ENCODE measurements at places on chromosomes 2 and 18. TPM values are rescaled to one million over a fixed set of nuclear protein-coding genes. Genes with fewer than 3 reads are reported as not detected.

KIF5C gene
- polyA plus RNA-seq, result 0.23 TPM

PTH2R gene
- polyA plus RNA-seq, result not detected

IL36RN gene
- not detected for polyA plus RNA-seq

ALPG gene
- not detected for polyA plus RNA-seq

CYP27A1 gene
- polyA plus RNA-seq, result 5.1 TPM

OTOF gene
- 0.03 TPM for polyA plus RNA-seq

EPHA4 gene
- 6.9 TPM for polyA plus RNA-seq

ASB18 gene
- polyA plus RNA-seq, result 6.2 TPM

DUSP28 gene
- polyA plus RNA-seq, result 3.6 TPM

ANKRD44 gene
- polyA plus RNA-seq, result 2.4 TPM

ADGRF3 gene
- 0.08 TPM for polyA plus RNA-seq

ALK gene
- not detected for polyA plus RNA-seq

FBXO48 gene
- 0.42 TPM for polyA plus RNA-seq

ELOA2 gene
- not detected for polyA plus RNA-seq

TBR1 gene
- not detected for polyA plus RNA-seq

ANTXR1 gene
- polyA plus RNA-seq, result 5.8 TPM

GLS gene
- polyA plus RNA-seq, result 30.6 TPM

BMP10 gene
- not detected for polyA plus RNA-seq

TEKT4 gene
- polyA plus RNA-seq, result not detected

ITGA4 gene
- 0.80 TPM for polyA plus RNA-seq

PNPT1 gene
- 17.5 TPM for polyA plus RNA-seq

ATP6V1B1 gene
- polyA plus RNA-seq, result 0.19 TPM

SLC14A1 gene
- polyA plus RNA-seq, result 7.1 TPM

CARF gene
- 2.3 TPM for polyA plus RNA-seq

RAB3GAP1 gene
- 16.7 TPM for polyA plus RNA-seq

B3GNT2 gene
- polyA plus RNA-seq, result 18.4 TPM

CCDC121 gene
- polyA plus RNA-seq, result 2.5 TPM

GRHL1 gene
- 0.50 TPM for polyA plus RNA-seq

CNRIP1 gene
- 11.0 TPM for polyA plus RNA-seq

ABCG8 gene
- not detected for polyA plus RNA-seq

TP53I3 gene
- polyA plus RNA-seq, result 23.3 TPM

COPS9 gene
- 259 TPM for polyA plus RNA-seq

STAT4 gene
- polyA plus RNA-seq, result 1.1 TPM

SERPINB4 gene
- not detected for polyA plus RNA-seq

SLC8A1 gene
- 65.3 TPM for polyA plus RNA-seq

KLHL30 gene
- polyA plus RNA-seq, result 10.7 TPM

LIMS3 gene
- polyA plus RNA-seq, result 2.7 TPM

HK2 gene
- polyA plus RNA-seq, result 8.3 TPM

VWA3B gene
- polyA plus RNA-seq, result 0.12 TPM

Measured in heart left ventricle (tissue), 16 donors.